NCI-H446 (cell line): ENCODE measurements at places on chromosomes 5 and 9.

- DNase-seq = peak; percentile 40
Observed at GRCh38 chr5:11564706-11565105, 339.5 kb downstream of the CTNND2 start.

DNA sequence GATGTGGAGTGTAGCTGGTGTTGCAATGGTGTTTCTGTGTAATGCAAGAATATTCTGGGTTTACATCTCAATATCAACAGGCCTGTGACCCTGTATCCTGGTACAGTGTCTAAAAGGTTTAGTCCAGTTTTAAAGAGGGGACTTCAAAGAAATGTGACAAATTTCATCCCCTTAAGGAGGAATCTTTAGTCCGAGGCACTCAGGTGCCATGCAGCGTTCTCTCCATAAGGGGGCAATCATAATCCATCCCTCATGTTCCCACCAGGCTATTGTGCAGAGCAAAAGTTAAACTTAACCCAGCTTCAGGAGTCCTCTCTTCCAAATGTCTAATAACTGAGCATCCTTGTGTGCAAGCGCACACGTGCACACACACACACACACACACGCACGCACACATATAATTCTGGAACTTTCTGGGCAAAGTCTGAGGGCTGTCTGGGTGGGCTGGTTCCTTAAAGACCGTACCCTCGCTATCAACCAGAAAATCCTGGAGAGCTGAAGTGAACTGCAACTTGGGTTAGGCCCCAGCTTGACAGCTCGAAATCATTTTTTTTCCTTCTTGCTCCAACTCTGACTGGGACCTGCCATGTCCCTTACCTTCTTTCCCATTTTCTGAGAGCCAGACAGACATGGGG, 46.0 kb downstream of the CRB2 start:
- peak; percentile 59 for DNase-seq

GRCh38 chr9:131578021-131578420, 32.7 kb downstream of the PRRT1B start:
- DNase-seq = no peak

- no peak for DNase-seq
Observed at GRCh38 chr9:113290052-113290607, 13.0 kb downstream of the RNF183 start.

DNA sequence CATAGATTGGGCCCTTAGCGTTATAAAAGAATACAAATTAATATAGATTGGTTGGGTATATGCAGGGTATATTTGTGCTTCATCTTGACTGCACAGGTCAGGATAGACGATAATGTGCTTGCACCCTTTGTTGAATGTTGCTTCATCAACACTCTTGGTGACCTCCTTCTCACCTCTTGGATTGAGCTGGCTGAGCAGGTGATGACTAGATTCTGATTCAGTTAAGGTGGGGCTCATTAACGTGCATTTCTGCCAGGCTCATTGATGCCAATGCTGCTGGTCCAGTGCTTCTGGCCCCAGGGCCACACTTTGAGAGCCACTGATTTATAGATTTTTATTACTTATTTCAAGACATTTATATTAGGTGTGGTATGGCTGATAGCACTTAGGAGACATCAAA, 27.7 kb downstream of the PCSK5 start:
- no peak for DNase-seq

DNA sequence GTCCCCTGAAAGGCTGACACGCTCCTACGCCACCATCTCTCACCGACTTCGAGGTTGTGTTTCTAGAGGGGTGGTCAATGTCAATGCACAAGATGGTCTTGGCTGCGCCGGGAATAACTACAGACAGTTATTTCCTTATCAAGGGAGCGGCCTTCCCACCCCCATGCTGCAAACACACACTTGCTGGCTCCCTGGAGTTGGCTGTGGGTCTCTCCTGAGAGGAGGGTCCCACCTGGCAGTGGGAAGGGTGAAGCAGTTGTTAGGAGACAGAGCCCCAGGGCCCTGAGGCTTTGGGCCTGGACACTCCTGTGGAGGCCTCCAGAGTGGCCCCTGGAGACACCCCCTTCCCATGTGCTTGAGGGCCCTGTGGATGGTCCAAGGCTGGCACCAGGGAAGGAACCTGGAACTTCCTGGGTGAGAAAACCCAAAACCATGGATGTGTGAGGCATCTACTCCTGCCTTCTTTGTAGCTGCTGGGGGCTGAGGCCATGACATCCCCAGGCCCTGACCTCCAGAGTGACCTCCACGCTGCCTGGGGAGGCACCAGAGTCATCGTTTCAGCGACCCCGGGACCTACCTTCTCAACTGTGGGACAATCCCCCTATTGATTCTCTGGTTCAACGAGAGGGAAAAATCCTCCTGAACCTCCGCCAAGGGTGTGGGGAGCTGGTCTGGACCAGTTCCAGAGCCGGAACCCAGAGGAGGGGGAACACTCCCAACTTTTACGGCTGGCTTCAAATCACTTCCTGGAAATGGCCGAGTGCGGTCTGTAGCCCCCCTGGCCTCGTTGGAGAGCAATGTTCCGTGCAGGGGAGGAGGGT, 101.1 kb upstream of the COL5A1 start:
- DNase-seq = no peak

- DNase-seq = peak; percentile 95
Observed at GRCh38 chr9:14993061-14993800, 83.0 kb upstream of the FREM1 start.

DNA sequence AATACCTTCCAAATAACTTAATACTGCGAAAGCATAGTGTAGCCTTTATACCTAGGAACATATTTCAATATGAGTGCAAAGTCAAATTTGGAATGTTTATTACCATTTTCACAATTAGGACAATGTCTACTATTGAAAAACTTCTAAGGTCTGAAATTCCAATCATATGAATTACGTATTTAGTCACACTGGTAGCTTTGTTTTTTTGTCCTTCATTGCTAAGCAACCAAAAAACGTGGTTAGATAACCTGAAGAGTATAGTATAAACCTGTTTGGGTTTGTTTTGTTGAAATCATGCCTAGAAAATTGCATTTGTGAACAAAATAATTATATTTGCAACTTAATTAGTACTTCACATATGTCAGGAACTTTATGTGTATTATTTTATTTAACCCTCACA, 134.2 kb downstream of the FBXO4 start:
- no peak for DNase-seq

- DNase-seq = no peak
Observed at GRCh38 chr9:73009649-73010288, 56.9 kb upstream of the ALDH1A1 start.

- DNase-seq = no peak
Observed at GRCh38 chr9:137167747-137168572, 1.9 kb downstream of the LRRC26 start.

- no peak for DNase-seq
Observed at GRCh38 chr9:123776708-123777537, 153.0 kb downstream of the DENND1A start.

DNA sequence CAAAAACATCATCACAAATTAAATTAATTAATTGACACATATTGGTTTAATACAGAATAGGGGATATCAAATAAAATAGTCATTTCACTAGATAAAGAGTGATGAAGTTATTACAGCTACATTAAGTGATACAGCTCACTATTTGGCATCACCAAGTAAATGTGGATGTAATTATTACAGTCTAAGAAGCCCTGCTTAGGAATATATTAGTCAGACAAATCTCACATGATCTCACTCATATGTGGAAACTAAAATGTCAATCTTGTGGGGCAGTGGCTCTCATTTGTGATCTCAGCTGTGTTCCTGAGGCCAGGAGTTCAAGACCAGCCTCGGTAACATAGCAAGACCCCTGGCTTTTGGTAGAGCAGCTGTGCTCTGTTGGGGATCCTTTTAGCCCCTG, 233.4 kb upstream of the RGMB start:
- DNase-seq = no peak

- DNase-seq = no peak
Observed at GRCh38 chr5:151551985-151552384, 39.1 kb downstream of the FAT2 start.

DNA sequence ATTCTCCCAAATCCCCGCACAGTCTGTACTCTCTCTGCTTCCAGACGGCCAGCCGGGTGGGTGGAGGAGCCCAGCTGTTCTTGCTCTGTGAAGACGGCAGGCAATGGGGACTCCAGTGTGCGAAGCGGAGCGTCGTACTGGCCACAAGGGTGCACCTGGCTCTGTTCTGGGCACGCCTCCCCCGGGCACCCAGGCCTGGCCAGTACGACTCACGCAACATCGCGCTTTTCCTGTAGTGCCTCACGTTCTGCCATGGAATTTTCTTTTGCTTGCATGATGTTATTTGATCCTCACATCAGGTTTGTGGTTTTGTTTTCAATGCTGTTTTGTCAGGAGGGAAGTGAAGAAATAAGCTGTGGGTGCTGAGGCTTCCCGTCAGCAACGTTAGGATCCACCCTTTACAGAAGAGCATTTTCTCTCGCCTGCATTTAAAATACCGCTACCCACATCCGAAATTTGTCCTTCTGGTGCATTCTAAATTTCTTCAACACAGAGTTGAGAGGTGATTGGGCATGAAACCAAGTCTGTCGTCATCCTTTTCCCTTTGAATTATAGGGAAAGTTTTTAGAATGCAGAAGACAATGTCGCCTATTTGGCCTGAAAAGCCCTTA, 311.7 kb downstream of the TRIM36 start:
- DNase-seq = no peak

DNA sequence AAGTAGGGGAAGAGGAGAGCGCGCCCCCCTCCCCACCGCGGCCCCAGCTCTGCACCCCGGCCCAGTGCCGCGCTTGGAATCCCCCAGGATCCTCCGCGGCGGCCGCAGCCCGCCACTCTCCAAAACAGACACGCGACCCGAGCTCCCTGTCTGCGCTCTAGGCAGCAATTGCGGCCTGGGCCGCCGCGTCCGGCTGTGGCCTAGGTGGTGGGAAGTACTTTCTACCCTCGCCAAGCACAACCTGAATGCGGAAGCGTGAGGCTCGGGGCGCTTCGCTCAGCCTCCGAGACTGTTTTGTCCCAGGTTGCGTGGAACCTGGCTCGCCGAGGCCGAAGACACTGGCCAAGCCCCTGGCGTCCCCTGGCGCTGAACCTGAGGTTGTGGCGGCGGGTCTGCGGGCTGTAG, 3.3 kb upstream of the FOXB2 start:
- no peak for DNase-seq

- DNase-seq = peak; percentile 46
Observed at GRCh38 chr5:11048760-11049159, 287.7 kb upstream of the DAP start.

DNA sequence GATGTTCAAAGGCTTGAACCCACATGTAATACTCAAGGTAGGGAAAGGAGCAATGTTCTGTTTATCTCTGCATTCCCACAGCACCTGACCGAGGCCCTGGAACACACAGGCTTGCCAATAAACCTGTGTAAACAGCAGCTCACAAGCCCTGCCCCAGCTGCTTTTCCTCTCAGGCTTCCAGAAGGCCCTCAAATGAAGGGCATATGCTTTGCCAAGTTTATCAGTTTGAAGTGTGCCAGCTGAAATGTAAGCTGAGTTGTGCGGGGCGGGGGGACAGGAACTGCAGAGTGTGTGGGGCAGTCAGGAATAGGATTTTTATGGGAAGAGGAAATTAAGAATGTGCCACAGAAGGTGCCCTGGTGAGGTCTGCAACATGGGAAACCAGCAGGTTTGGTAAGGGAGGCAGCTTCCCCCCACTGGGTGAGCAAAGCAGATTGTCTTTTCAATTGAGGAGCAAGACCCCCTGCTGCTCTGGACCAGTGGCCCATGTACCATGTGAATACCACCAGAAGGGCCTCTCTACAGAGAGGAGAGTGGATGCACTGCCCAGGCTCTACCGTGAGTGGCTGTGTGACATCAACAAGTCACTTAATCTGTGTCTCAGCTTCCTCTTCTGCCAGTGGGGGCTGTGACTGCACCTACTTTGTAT, 194.8 kb downstream of the SPOCK1 start:
- peak; percentile 40 for DNase-seq

- DNase-seq = peak; percentile 56
Observed at GRCh38 chr5:94021246-94021645, 279.8 kb upstream of the POU5F2 start.

- no peak for DNase-seq
Observed at GRCh38 chr5:177611446-177612214, 11.7 kb downstream of the B4GALT7 start.

DNA sequence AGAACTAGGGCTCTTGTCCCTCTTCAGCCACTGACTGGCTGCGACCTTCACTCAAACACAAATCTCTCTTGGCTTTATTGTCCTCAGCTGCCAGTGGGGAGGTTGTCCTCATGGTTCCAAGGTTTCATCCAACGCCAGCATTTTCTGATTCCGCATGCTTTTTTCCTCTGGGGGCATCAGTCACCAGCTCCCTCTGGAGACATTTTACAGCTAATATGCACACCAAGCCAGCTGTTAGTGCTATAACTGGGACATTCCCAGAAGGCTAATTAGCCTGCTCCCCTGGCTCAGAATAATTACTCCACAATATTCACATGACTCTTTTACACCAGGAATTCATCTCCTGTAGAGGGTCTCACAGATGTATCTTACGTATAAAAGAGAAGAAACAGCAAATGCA, 193.6 kb upstream of the ANKRD55 start:
- DNase-seq = no peak

DNA sequence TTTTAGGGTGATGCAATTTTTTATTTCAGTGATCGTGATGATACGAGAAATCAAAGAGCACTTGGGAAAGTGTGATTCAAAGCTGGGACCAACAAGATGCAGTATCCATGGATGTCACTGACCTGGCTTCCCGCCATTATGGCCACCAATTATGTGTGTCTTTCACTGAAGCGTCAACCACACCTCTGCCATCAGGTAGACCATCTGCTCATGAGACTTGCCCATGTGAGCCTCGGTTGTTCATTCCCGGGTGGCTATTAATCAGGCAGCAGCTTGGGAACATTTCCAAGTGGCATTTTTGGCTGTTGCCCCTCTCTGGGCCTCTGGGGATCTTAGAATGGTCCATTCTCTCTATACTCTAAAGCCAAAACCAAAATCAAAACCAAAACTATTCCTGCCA, 436.0 kb upstream of the ADAMTSL1 start:
- peak; percentile 92 for DNase-seq

GRCh38 chr5:40292006-40292405, 387.7 kb upstream of the PTGER4 start:
- DNase-seq = no peak

- no peak for DNase-seq
Observed at GRCh38 chr5:87340716-87341115, 72.0 kb downstream of the CCNH start.

DNA sequence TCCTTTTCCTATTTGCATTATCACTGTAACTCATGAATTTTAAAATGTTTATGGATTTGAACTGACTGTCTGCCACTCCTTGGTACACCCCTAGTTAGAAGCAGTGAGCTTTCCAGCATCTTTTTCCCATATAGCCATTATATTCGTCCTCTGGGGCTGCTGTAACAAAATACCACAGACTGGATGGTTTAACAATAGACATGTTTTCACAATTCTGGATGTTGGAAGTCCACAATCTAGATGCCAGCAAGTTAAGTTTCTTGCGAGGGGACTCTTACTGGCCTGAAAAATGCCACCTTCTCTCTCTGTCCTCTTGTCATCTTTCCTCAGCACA, 530.0 kb downstream of the SEMA5A start:
- DNase-seq = no peak

DNA sequence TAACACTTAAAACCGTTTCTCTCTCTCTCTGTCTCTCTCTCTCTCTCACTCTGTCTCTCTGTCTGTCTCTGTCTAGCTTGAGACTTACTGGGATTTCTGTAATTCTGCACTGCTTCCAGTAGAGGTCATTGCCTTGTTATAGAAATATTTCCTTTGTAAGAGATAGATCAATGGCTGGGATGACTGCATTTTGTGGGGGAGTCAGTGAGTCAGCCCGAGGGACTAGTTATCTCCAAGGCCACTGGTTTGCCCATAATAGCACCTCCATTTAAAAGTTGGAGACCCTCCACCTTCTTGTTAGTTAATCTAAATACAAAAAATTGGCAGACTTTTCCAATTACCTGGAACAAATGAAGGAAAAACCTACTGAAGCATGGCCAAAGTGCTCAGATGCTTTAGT, 547.2 kb downstream of the LRRC70 start:
- DNase-seq = peak; percentile 28
